Tibial nerve (tissue), 4 donors: ENCODE measurements at places on chromosomes 3 and 15.
A peak's percentile ranks its signal among the peaks of the same experiment; 100 is the strongest.

- H3K27me3 ChIP-seq: no peaks in the 10 kb centered on the region
- DNase-seq: no peak
- no peaks in the 10 kb centered on the region for H3K4me1 ChIP-seq
- H3K4me3 ChIP-seq: no peak overlapping the region
- no peaks in the 10 kb centered on the region for H3K36me3 ChIP-seq
These were observed 291.4 kb upstream of the ATP11B start for GRCh38 chr3:182501856-182502255.

- H3K36me3 ChIP-seq: no peaks in the 10 kb centered on the region
- no peak overlapping the region for H3K27ac ChIP-seq
- H3K4me3 ChIP-seq: no peak overlapping the region
- no peaks in the 10 kb centered on the region for H3K27me3 ChIP-seq
- no peak for DNase-seq
These were observed 150.5 kb upstream of the IQSEC1 start for GRCh38 chr3:13223574-13224237.

- DNase-seq: no peak
- no peak overlapping the region for H3K4me3 ChIP-seq
- H3K4me1 ChIP-seq: peaks cover 3% of the 10 kb centered on the region
- no peaks in the 10 kb centered on the region for H3K27me3 ChIP-seq
These were observed 93.7 kb downstream of the FBLN2 start for GRCh38 chr3:13642597-13642996.

DNA sequence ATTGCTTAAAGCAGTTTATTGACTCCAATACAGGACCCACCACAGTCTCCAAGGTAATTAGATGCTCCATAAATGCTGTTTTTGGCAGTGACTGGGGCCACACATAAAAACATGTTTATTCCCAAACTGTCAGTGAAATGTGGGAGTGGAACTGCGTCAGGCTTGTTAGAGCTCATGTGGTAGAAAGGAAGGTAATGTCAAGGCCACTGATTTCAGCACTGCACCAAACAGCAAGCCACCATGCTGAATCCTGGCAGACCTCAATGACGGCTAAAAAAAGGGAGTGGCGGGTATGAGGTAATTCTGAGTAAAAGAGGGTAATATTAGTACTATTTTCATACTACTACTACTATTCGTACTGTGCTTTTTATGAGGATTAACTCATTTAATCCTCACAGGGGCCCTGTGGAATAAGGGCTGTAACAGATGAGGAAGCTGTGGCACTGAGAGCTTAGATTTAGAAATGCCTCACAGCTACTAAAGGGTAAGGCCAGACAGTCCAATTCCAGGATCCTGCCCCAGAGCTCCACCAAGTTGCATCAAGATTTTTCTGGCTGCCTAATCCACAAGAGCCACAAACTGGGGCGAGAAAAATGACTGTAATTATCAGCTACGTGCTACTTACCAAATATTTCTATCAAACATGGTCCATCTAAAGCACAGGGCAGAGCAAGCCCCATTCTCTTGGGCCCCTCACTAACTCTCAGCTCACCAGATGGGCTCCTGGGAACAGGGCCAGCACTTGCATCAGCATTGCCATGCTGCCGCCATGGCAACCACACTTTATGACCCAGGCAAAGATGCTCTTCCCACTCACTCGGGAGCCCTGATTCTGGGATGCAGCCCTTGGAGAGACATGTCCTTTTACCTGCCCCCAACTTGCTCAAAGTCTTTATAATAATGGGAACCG is 83.6 kb upstream of the SPATA12 start:
- no peaks in the 10 kb centered on the region for H3K27me3 ChIP-seq
- no peaks in the 10 kb centered on the region for H3K36me3 ChIP-seq
- peak overlapping the region; percentile 66 for H3K27ac ChIP-seq
- H3K4me1 ChIP-seq: peaks cover 16% of the 10 kb centered on the region
- no peak overlapping the region for H3K4me3 ChIP-seq

GRCh38 chr3:27185231-27185989 is 183.8 kb downstream of the NEK10 start:
- no peaks in the 10 kb centered on the region for H3K27me3 ChIP-seq
- no peaks in the 10 kb centered on the region for H3K36me3 ChIP-seq
- H3K4me3 ChIP-seq: no peak overlapping the region
- no peak overlapping the region for H3K27ac ChIP-seq
- H3K4me1 ChIP-seq: no peaks in the 10 kb centered on the region
- no peak for DNase-seq

DNA sequence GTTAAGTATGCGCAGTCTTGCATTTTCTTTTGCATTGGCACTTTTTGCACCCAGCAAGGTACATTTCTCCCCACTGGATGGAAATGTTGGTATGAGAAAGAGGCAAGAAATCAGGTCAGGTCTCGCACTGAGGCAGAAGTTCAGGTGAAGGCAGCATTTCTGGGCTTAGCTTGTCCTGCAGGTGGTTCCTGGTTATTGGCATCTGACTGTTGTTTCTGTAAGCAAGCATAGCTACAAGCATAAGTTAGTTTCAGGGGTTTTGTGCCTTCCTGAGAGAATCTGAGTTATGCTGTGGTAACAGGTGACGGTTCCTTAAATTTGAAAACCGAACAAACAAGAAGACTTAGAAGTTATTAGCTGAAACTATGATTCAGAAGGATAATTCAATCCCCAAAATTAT is 139.4 kb upstream of the GRM7 start:
- H3K4me3 ChIP-seq: no peak overlapping the region
- no peaks in the 10 kb centered on the region for H3K27me3 ChIP-seq
- DNase-seq: no peak
- H3K4me1 ChIP-seq: no peaks in the 10 kb centered on the region

- no peak for DNase-seq
- no peaks in the 10 kb centered on the region for H3K36me3 ChIP-seq
- no peaks in the 10 kb centered on the region for H3K27me3 ChIP-seq
- no peak overlapping the region for H3K27ac ChIP-seq
These were observed 15.5 kb upstream of the ATP8B4 start for GRCh38 chr15:50134524-50135024.

- H3K36me3 ChIP-seq: no peaks in the 10 kb centered on the region
- no peak overlapping the region for H3K4me3 ChIP-seq
- H3K27ac ChIP-seq: no peak overlapping the region
These were observed 9.0 kb downstream of the PIK3R4 start for GRCh38 chr3:130737622-130738021.

GRCh38 chr3:132723024-132723950 is 1.1 kb upstream of the NPHP3 start:
- H3K27ac ChIP-seq: peak overlapping the region; percentile 54
- H3K27me3 ChIP-seq: no peaks in the 10 kb centered on the region
